ENCODE measurements at places on chromosomes 6 and 20.

GRCh38 chr20:13552061-13552460 is 86.7 kb downstream of the TASP1 start:
- DNase-seq: no peak

DNA sequence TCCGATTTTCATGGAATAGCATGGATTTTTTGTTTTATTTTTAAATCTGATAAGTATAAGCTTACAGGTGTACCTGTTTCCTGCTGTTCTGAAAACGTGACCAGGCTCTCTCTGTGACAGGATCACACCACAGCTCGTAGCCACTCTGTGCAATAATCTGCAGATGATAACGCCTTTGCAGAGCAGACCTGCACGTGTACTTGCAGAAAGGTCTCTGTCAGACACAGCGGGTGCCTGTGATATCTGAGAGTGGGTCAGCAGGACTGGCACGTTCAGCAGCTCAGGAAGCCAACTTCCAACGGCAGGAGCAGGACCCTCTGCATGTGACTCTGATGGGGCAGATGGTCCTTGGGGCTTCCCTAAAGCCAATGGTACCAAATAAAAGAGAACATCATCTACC is 68.6 kb upstream of the HDDC2 start:
- no peak for DNase-seq

- DNase-seq: no peak
Measured at GRCh38 chr6:37819802-37820717, 533 bp downstream of the ZFAND3 start.

DNA sequence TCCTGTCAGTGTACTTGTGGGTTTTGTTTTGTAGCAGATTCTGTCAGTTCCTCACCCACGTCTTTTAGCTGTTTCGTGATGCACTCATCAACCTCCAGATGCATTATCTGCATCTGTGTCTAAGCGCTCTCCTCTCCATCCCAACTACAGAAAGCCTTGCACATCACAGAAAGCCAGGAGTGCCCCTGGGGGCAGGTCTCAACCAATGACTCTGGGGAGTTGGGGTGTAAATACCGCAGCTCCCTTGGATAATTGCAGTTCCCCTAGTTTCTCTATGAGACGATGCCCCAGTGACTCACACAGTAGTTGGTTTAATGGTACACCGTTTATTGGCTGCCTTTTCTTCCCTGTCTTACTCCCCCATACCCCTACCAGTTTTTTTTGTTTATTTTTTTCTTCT is 158.1 kb downstream of the SOX4 start:
- no peak for DNase-seq

- DNase-seq: no peak
Measured at GRCh38 chr6:15596186-15596896, 66.5 kb downstream of the DTNBP1 start.

GRCh38 chr6:120534954-120535353 is 799.3 kb downstream of the TBC1D32 start:
- DNase-seq: no peak

GRCh38 chr6:9937031-9937763 is 477.7 kb downstream of the TFAP2A start:
- DNase-seq: no peak

DNA sequence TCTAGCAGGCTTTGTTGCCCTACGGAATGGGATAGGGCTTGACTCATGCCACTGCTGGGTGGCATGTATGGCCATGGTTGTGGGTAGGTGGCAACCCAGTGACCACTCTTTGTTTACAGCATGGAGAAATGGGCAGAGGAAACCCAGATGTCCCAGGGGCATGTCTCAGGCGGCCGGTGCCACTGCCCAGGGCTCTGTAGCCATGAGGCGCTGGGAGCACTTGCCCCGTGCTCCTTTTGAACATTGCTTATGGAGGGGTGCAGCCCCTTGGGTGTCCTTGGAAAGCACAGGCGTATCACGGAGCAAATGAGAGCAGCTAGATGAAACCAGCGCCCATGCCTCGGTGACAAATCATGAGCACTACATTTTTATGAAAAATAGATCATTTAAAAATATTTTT is 212.5 kb upstream of the ECI2 start:
- no peak for DNase-seq

DNA sequence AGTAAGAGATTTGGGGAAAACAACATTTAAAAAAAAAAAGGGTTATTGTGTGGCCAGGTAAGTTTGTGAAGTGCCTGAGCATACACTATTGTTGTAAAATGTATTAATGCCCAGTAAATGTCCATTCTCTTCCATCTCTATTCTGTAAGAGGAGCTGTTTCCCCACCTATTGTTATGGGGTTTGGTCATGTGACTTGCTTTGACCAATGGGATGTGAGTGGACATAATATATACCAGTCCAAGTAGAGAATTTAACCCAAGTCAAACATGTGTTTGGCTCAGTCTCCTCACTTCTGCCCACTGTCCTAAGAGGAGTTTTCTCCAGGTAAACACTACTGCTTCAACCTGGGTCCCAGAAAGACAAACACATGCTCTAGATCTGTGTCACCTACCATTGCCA is 377.1 kb downstream of the FOXA2 start:
- no peak for DNase-seq

DNA sequence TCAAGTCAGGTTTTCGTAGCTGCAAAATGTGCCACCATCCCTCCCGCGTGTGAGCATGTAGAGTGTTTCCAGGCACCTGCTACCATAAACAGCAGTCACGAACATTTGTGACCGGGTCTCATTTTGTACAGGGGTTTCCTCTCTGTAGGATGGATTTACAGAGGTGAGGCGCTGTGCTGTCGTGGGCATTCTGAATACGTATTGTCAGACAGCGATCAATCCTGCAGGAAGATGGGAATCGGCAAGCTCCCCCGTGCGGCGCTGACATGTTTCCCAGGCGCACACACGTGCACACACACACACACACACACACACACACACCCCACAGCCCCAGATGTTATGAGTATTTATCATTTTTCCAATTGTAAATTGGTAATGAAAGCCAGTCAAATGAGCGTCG is 15.8 kb downstream of the ANKRD60 start:
- no peak for DNase-seq

DNA sequence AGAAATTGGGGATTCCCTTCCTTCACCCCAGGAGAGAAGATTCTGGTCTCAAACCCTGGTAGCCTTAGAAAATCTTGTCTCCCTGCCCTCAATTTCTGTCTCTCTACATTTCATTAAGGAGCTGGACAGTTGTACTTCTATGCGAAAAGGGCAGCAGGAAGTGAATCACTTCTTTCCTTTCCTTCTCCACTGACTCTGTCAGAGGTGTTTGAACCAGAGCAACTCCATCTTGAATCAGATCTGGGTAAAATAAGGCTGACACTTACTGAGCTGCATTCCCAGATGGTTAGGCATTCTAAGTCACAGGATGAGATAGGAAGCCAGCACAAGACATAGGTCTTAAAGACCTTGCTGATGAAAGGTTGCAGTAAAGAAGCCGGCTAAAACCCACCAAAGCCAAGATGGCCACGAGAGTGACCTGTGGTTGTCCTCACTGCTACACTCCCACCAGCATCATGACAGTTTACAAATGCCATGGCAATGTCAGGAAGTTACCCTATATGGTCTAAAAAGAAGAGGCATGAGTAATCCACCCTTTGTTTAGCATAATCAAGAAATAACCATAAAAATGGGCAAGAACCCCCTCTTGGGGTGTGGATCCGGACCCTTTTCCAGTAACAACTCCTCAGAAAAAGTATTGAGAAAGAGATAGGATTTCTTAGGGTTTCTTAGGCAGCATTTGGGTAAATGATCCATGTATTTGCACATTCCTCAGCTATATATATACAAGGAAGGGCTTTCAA is 95.8 kb upstream of the PLCB4 start:
- DNase-seq: no peak

DNA sequence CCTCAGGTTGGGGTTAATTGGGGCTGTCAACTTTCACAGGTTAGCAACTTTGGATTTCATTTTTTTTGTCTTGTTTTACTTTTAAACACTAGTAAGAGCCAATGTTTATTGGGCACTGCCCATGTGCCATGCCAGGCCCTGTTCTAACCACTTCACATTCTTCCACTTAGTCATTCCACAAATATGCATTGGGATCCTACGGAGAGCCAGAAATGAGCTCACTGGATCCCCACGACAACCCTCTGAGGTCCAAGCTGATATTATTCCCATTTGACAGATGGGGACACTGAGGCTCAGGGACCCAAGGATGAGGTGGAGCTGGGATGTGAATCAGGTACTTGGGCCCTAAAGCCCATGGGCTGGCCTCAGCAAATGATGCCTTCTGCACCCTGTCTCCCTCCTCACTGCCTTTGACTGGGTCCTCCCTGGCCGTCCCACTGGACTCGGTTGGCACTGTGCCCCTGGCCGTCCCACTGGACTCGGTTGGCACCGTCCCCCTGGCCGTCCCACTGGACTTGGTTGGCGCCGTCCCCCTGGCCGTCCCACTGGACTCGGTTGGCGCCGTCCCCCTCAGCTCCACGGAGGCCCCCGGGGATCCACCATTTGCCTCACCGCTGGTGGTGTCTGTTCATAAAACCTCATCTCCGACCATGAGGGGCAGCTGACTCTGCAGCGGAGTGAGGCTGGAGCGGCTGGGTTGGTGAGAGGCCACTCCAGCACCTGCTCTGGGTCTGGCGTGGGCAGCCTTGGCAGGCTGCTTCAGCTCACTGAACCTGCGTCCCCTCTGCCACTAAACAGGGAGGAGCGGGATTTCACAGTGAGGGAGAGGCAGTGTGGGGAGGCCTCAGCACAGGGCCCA is 4.8 kb upstream of the PMEPA1 start:
- no peak for DNase-seq

DNA sequence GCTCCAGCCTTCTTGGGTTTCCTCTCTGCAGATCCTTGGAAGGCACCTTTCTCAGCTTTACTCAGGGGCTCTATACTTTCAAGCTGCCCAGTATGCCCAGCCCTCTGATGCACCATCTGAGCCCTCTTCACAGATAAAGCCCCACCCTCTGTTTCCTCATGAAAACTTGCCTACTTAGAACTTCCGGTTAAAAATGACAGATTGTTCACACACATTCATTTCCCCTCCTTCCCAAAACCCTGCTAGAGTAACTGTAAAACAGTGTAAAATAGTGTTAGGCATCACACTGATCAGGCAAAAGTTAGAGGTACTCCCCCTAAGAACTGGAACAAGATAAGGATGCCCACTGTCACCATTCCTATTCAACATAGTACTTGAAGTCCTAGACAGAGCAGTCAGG is 14.0 kb upstream of the GCM1 start:
- DNase-seq: no peak

DNA sequence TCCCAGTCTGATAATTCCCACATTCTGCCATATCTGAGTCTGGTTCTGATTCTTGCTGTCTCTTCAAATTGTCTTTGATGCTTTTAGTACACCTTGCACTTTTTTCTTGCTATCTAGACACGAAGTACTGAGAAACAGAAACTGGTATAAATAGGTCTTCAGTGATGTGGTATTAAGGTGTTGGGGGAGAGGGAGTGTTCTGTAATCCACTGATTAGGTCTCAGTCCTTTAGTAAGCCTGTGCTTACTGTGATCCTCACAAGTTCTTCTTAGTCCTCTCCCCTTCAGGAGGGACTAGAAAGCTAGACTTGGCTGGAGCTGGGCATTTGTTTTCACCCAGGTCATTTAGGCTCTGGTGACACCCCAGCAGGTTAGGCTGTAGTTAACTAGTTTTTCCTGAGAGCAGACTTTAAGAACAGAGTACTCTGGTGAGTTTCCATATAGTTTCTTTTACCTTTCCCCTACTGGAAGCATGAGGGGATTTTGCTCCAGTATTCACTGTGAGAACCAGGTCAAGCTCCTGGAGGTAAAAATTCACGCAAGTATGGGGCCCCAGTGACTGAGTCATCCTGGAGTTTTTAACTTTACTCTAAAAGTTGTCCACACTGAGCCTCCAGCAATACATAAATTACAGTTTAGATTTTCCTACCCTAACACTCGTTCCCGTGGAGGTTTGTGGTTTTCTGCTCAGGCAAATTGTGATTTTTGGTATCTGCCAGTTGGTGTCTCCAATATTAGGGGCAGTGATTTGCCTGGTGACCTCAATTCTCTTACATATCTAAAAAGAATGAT is 154.6 kb downstream of the CDKAL1 start:
- DNase-seq: no peak

DNA sequence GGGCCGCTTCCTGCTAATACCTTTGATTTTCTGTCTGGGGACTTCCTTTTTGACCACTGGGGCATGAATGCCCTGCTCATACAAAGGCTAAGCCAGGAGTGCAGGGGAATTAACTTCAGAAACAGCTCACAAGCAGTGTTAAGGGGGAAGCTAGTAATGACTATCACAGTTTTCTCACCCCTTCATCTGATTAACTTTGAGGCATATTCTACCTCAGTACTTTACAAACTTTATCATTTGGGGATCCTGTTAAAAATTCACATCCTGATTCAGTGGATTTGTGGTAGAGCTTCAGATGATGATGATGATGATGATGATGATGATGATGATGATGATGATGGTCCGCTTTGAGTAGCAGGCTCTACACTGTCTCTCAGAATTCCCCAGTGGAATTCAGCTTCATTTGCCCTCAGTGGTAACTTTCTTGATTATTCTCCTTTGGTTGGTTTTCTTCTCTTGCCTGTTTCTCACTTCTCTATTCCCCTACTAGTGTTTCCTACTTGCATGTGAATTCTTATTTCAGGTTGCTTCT is 78.4 kb upstream of the TMEM170B start:
- no peak for DNase-seq

GRCh38 chr20:19121463-19121862 is 91.0 kb upstream of the SLC24A3 start:
- DNase-seq: no peak

GRCh38 chr6:130958468-130958867 is 104.6 kb downstream of the EPB41L2 start:
- DNase-seq: no peak

- no peak for DNase-seq
Measured at GRCh38 chr6:150038202-150039062, 13.1 kb upstream of the RAET1L start.

DNA sequence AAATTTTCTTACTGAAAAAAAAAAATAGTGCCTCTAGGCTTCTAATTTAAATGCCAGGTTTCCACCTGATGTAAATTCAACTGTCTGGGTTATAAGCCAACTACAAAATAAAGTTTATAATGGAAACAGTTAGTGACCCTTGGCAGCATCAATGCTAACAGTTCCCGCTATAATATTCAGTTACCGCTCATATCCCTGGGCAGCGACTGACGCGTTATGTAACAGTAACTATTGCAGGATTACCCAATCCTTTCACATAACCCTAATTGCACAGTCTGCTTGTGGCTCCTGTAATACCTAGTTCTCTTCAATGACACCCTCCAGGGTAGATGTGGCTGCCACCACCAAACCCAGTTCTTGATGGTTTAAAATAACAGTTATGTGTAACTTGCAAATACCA is 208.6 kb downstream of the MOXD1 start:
- no peak for DNase-seq

GRCh38 chr20:53168491-53168890 is 196.3 kb downstream of the TSHZ2 start:
- no peak for DNase-seq

GRCh38 chr20:46308258-46309157 is at the start of gene CDH22:
Gene CDH22, minus strand, starts transcription at chr20:46308498. Its CDS starts 57,204 bp downstream, at chr20:46251294.
- no peak for DNase-seq
